ENCODE measurements at places on chromosomes 1 and 21.

DNA sequence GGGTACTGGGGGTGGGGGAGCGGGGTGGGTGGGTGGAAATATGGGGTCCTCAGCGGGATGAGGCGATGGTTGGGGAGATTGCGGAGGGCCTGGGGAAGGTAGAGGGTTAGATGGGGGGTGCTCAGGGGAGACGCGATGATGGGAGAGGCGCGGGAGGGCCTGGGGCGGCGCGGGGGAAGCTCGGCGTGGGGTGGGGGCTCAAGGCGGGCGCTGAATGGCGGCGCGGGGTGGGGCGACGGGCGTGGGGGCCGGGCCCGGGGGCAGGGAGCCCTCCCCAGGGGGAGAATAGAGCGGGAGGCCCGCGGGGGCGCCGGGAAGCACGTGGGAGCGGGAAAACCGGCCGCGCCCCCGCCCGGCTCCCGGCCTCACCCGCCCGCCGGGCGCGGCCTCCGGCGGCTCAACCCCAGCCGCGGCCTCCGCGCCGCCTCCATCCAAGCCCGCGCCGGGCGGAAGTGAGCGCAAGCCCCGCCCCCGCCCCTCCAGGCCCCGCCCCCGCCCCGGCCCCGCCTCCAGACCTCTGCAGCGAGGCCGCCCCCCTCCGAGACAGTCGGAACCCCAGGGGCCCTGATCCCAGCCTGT is at the start of gene FAAP20:
FAAP20 (minus strand) TSS at position 454 of the 579 bp plus-strand sequence; CDS start at position 431, 23 bp downstream.
- DNase-seq = no peak

- DNase-seq = no peak
Measured at GRCh38 chr1:89310505-89310904, 37.8 kb upstream of the GBP5 start.

DNA sequence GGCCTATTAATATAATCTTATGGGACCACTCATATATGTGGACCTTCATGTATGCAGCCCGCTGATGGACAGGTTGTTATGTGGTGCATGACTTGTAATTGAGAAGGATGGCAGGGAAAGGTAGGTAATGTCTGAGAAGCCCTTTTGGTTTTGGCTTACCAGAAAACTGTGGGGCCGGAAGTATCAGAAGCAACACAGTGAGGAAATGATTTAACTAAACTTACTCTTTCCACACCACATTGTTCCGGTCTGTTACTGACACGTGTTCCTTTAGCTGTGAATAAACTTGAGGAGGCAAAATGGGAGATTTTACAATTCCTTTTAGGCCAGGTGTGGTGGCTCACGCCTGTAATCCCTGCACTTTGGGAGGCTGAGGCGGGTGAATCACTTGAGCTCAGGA is 32.4 kb downstream of the KIF1B start:
- no peak for DNase-seq

DNA sequence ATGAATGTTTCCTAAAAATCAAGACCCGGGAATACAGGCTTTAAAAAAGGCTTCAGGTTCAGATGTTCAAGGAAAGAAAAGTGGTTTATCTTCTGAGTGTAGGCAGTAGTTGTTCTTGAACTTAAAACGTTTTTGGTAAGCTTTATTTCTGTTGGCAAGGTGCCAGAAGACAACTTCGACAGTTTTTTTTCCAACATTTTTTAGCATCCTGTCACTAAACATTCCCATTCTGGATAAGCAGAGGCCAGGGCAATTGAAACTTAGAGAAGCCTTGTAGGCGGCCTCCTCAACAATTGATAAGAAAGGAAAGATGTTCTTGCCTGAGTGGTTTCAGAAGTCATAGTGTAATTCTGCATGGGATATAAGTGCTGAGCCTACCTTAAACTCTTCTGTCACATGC is 66.7 kb downstream of the PATJ start:
- DNase-seq = no peak

GRCh38 chr1:218367118-218367517 is 22.0 kb downstream of the TGFB2 start:
- no peak for DNase-seq

DNA sequence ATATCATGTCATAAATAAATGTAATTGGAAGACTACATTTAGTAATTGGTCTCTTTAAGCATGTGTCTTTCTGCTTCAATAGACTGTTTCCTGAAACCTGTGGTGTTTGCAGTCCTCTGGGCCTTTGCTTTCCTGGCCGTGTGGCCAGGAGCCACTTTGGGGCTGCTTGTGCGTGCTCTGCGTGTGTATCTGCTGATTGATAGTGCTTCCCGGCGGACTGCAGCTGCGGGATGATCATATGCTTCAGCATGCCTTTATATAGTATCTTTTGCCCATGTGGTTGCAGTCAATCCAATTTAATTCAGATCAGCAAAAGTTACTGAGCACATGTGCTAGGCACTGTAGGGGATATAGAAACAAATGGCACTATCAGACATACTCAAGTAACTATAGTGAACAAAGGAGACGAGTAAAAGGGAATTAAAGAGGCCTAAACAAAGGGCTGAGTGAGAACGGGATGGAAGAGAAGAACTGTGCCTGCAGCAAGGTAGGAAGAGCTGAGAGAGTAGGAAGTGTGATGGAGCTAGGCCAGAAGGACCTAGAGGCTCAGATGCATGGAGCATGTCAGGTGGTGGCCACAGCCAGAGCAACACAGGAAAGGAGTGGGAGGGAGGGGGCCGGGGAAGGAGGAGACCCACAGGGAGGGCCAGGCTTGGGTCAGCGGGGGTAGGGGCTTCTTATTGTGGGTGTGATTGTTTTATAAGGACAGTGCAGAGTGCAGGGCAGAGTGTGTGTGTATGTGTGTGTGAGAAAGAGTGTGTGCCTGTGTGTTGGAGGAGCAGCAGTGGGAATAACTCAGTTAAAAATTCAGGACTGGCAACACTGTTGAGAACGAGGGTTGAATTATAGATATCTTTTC is 27.2 kb upstream of the TTF2 start:
- no peak for DNase-seq

DNA sequence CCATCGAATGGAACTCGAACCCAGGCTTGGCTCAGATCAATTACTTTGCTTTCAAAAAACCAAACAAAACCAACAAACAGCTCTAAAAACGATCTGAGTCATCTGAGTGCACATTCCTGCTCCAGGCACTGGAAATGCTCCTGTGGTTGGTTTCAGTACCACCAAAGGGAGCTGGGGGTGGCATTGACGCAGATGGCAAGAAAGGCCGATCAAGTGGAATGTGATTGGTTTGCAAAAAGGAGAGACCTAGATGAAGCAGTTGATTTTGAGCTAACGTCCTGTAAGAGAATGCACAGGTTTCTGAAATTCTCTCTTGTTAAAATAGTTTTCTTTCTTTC is 39.5 kb downstream of the PIK3CD start:
- no peak for DNase-seq

GRCh38 chr1:6623269-6623965 is 1.3 kb upstream of the THAP3 start:
- no peak for DNase-seq

DNA sequence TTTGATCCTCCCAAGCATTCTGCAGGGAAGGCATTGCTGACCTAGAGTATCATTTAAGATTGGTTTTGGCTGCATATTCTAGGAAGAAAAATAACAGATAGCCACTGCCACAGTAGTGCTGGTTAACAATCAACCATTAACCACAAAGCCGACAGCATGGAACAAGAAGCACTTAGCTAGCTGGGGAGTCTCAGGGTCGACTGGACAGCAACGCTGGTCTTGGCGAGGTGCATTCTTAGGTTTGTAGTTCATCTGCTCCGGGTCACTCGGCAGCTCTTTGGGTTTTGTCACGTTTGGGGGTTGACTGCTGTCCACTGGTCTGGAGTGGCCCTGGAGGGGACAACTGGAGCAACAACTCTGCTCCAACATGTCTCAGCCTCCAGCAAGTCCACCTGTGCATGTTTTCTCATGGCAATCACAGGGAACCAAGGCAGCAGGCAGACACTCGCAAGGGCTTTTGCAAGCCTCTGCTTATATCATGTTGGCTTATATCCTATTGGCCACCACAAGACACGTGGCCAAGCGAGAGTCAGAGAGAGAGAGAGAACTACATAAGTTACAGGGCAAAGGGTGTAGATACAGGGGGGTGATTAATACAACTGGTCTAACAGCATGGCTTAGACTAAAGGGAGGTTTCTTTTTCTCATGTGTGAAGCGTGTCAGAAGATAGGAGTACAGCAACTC is 99.5 kb downstream of the LACTBL1 start:
- DNase-seq = no peak

GRCh38 chr1:201602413-201603265 is 63.7 kb downstream of the NAV1 start:
- DNase-seq = no peak

Data from SHP77 treated with DMSO at 0.1 percent for 48 hours (cell line).